ENCODE measurements at places on chromosomes 5 and 9. TPM values are rescaled to one million over a fixed set of nuclear protein-coding genes. Genes with fewer than 3 reads are reported as not detected.
A peak's percentile ranks its signal among the peaks of the same experiment; 100 is the strongest.

DRD1 gene
- total RNA-seq = not detected

SPAG8 gene
- total RNA-seq = 2.5 TPM

AMBP gene
- not detected for total RNA-seq

DNA sequence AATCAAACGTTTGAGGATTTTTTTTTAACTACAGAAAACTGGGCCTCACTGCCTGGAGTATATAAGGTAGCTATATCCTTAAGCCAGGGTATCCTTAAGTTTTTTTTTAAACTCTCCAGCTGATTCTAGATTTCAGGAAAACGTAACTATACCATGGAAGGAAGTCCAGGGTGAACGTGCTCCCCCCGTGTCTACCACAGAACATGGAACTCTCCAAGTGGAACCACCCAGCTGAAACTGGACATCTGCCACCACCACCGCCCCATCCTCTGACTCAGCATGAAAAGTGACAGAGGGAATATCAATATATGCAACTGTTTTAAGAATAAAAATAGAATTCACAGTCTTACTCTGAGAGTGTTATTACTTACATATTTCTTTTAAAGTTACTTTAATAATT lies 61.3 kb downstream of the DROSHA start:
- H3K36me3 ChIP-seq = peaks cover 55% of the 10 kb centered on the region
- H3K27ac ChIP-seq = no peak overlapping the region
- H3K4me3 ChIP-seq = no peak overlapping the region
- DNase-seq = no peak
- H3K4me1 ChIP-seq = no peaks in the 10 kb centered on the region

- no peak overlapping the region for H3K4me3 ChIP-seq
- no peak for DNase-seq
- peaks cover 13% of the 10 kb centered on the region for H3K27me3 ChIP-seq
- no peak overlapping the region for H3K27ac ChIP-seq
- H3K4me1 ChIP-seq = peaks cover 5% of the 10 kb centered on the region
Observed at GRCh38 chr5:174794931-174795672, 70.7 kb downstream of the MSX2 start.

- no peak overlapping the region for H3K4me3 ChIP-seq
- no peak overlapping the region for H3K27ac ChIP-seq
- H3K36me3 ChIP-seq = peaks cover 65% of the 10 kb centered on the region
- DNase-seq = no peak
- no peaks in the 10 kb centered on the region for H3K27me3 ChIP-seq
- H3K4me1 ChIP-seq = peaks cover 12% of the 10 kb centered on the region
Observed at GRCh38 chr5:39116344-39117170, 42.4 kb upstream of the RICTOR start.

DNA sequence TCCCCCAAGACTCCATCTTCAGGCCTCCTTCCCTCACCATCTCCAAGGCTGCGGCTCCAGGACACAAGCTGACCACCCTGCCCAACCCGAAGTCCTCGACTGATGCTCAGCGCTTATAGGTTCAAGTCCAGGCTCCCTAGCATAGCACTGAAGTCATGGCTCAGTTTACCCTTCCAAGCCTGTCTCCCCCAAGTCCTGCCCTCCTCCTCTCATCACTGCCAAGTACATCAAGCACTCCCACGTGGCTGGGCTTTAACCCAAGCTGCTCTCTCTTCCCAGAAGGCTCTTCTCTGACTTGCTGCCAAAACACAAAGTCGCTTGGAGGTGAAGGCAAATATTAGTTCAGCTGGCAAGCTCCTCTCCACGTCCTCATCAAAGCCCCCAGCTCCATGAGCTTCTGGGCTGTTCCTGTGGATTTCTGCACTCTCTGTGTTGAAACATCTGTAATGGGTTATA lies 22.1 kb upstream of the MARCHF6 start:
- no peaks in the 10 kb centered on the region for H3K36me3 ChIP-seq
- H3K27me3 ChIP-seq = peaks cover 47% of the 10 kb centered on the region
- no peak for DNase-seq
- no peak overlapping the region for H3K27ac ChIP-seq
- peaks cover 8% of the 10 kb centered on the region for H3K4me1 ChIP-seq

GRCh38 chr9:96615411-96615810 lies 4.2 kb downstream of the CDC14B start:
- DNase-seq = no peak
- peaks cover 72% of the 10 kb centered on the region for H3K27me3 ChIP-seq
- no peaks in the 10 kb centered on the region for H3K36me3 ChIP-seq
- H3K4me3 ChIP-seq = no peak overlapping the region
- no peak overlapping the region for H3K27ac ChIP-seq
- H3K4me1 ChIP-seq = peaks cover 7% of the 10 kb centered on the region

DNA sequence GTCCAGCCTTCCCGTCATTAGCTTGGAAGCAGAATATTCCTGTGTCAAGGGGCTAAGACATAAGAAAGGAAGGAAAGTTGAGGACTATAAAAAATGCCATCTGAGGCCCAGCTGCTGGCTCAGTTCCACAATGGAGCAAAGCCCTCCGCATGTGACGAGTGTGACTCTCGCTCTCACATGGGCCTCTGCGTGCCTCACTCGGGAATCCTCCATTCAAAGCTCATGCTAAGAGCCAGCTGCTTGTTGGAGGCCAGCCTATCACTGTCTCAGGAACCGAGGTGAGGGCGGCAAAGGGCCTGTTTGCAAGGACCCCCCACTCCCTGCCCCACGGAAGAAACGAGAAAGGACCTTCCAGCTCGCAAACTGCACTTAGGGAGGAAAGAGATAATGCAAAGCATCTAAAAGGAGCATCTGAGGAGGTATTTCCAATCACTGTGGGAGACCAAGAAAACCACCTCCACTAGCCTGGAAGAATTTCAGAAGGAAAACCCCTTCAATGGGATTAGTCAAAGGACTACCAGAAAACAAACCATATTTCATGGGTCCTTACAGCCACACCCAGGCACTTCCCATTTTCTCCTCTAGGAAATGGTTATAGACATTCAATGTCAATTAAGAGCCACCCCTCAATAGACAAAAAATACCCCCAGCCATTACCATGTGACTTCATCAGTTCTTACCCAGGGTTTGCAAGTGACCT lies 95.3 kb downstream of the PRRT1B start:
- no peaks in the 10 kb centered on the region for H3K27me3 ChIP-seq
- peaks cover 47% of the 10 kb centered on the region for H3K4me1 ChIP-seq
- DNase-seq = no peak
- H3K27ac ChIP-seq = peak overlapping the region; percentile 0

DNA sequence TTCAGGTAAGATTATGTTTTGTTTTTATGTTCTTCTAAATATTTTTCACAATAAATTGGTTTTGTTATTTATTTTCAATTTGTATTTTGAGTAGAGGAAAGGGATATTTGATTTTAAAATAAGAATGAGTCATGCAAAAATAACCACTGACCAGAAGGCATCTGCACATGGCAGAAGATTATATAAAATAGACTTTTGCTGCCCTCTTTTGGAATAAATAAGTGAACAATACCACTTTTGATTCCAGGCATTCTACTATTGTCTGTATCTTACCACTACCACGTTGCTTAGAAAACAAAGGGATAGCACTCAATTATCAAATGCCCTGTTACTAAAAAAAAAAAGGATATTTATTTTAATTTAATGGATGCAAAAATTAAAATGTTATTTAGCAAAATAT lies 227.3 kb upstream of the ITGA1 start:
- H3K4me1 ChIP-seq = no peaks in the 10 kb centered on the region
- H3K36me3 ChIP-seq = no peaks in the 10 kb centered on the region
- no peak overlapping the region for H3K4me3 ChIP-seq
- peaks cover 8% of the 10 kb centered on the region for H3K27me3 ChIP-seq

DNA sequence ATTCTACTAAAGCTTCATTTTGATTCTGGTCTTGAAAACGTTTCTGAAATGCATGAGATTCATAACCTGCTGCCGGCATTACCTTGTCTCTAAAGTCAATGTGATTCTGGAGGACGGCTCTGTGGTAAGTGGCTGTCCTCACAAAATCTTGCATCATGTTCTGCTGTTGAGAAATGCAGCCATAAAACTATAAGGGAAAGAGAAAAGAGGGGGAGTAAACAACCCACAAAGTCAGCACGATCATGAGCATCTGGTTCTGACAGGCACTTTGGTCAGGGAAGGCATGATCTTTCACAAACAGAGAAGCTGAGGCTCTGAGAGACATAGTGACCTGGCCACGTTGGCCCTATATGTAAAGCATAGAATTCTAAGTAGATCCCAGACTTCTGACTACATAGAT lies 168.9 kb upstream of the PUM3 start:
- H3K27me3 ChIP-seq = no peaks in the 10 kb centered on the region
- no peaks in the 10 kb centered on the region for H3K4me1 ChIP-seq
- H3K4me3 ChIP-seq = no peak overlapping the region
- H3K27ac ChIP-seq = no peak overlapping the region
- DNase-seq = no peak

DNA sequence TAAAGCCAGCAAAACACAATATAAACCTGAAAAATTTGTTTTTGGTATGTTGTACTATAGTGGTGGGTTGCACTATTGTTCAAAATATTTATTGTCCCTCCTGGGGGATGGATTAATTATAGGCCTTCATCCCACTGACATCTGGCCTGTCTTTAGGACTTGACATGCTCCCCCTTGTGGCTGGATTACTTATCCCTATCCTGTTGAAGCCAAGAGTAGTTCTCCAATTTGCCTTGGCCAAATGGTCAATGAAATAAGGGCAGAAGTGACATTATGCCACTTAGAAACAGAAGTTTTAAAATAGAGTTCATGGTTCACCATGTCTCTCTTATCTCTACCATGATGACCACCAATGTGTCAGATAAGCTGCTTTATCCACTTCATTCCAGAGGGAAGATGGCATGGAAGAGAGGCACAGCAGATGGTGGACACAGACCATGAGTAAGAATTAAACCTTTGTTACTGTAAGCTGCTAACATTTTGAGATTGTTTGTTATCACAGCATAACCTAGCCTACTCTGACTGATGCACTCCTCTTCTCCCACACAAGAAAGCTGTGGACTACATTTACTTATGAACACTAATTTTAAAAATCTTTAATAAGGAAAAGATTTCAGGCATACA lies 29.2 kb upstream of the ARHGEF28 start:
- no peaks in the 10 kb centered on the region for H3K36me3 ChIP-seq
- DNase-seq = peak; percentile 36
- no peaks in the 10 kb centered on the region for H3K4me1 ChIP-seq
- no peak overlapping the region for H3K4me3 ChIP-seq
- no peak overlapping the region for H3K27ac ChIP-seq
- H3K27me3 ChIP-seq = peaks cover 6% of the 10 kb centered on the region

DNA sequence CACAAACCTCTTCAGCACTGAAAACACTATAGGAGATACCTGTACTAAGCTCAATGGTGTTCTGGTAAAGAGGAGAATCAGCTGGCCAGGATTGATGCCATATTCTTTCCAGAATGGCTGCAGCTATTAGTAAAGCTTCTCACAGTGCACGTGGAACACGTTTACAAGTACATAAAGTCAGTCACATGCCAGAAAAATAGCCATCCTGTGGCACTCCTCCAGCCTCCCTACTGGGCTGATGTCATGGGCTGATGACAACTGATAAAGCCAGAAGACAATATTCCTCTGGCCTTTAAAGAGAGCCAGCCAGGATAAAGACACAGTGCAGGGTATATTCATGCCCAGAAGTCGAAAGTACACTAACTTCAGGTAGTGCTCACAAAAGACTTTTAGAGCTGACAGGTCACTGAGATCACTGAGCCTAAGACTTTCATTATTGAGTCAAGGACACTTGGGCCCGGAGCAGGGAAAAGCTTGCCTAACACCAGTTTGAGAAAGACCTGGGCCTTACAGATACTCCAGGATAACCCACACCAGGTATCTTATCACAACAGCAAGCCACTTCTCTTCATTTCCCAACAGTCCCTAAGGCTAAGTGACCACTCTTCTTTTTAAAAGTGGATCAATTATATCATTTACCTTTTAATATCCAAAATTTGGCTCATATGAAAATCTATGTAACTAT lies 29.4 kb downstream of the ABITRAM start:
- H3K36me3 ChIP-seq = no peaks in the 10 kb centered on the region
- H3K4me3 ChIP-seq = no peak overlapping the region
- H3K4me1 ChIP-seq = no peaks in the 10 kb centered on the region
- no peak for DNase-seq

GRCh38 chr9:127746959-127747569 lies 12.0 kb upstream of the TOR2A start:
- H3K4me1 ChIP-seq = peaks cover 5% of the 10 kb centered on the region
- H3K36me3 ChIP-seq = peaks cover 47% of the 10 kb centered on the region
- H3K4me3 ChIP-seq = no peak overlapping the region
- no peaks in the 10 kb centered on the region for H3K27me3 ChIP-seq

GRCh38 chr9:33112094-33112493 lies 35.6 kb upstream of the SMU1 start:
- DNase-seq = no peak
- H3K4me1 ChIP-seq = peaks cover 14% of the 10 kb centered on the region
- no peak overlapping the region for H3K4me3 ChIP-seq
- H3K27ac ChIP-seq = peak overlapping the region; percentile 37
- peaks cover 24% of the 10 kb centered on the region for H3K36me3 ChIP-seq
- H3K27me3 ChIP-seq = no peaks in the 10 kb centered on the region

DNA sequence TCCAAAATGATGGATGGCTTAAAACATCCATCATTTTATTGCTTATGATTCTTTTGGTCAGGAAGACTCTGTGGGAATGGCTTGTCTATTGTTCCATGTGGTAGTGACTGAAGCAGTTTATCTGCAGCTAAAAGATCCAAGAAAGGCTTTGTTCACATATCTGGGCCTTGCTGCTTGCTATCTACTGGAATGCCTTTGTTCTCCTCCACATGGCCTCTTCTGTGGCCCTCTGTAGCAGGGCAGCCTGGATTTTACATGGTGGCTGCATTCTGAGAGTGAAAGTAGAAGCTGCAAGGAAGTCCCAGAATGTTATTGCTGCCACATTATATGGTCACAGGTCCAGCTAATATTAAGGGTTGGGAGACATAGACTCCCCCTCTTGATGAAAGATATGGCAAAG lies 35.1 kb downstream of the DMXL1 start:
- no peaks in the 10 kb centered on the region for H3K27me3 ChIP-seq
- no peak overlapping the region for H3K4me3 ChIP-seq
- H3K4me1 ChIP-seq = no peaks in the 10 kb centered on the region
- H3K27ac ChIP-seq = no peak overlapping the region
- no peak for DNase-seq

- DNase-seq = no peak
- peaks cover 51% of the 10 kb centered on the region for H3K36me3 ChIP-seq
- no peaks in the 10 kb centered on the region for H3K27me3 ChIP-seq
- H3K4me3 ChIP-seq = no peak overlapping the region
- H3K27ac ChIP-seq = no peak overlapping the region
Observed at GRCh38 chr9:123011878-123012528, 21.5 kb upstream of the GPR21 start.

GRCh38 chr9:92426501-92427145 lies 2.4 kb upstream of the OMD start:
- H3K27me3 ChIP-seq = no peaks in the 10 kb centered on the region
- H3K27ac ChIP-seq = no peak overlapping the region
- H3K36me3 ChIP-seq = no peaks in the 10 kb centered on the region
- H3K4me3 ChIP-seq = no peak overlapping the region
